Stimulated activated CD8-positive, alpha-beta memory T cell treated with anti-CD3 and anti-CD28 coated beads, Interleukin-4, amount 100 ng/mL, for 1 hour (primary cell): ENCODE measurements at places on chromosomes 3 and 15.

DNA sequence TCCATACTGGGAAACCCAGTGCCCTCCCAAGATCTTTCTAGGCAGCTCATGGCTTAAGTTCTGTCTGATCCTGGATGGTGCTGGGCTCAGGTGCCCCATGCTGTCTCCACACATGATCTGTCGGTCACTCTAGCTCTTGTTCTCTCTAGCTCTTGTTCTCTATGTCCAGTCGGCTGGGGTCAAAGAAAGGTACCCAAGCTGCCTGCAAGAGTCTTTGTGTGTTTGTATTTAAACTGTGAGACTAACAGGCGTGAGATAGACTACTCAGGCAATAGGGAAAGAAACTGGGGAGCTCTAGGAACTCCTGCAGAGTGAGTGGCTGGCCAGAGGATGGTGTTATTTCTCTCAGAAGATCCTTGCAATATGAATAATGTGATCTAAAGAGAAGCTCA lies 40.2 kb downstream of the GPR156 start:
- no peak for DNase-seq

- DNase-seq = no peak
Measured at GRCh38 chr3:194208709-194209108, 72.8 kb downstream of the HES1 start.

DNA sequence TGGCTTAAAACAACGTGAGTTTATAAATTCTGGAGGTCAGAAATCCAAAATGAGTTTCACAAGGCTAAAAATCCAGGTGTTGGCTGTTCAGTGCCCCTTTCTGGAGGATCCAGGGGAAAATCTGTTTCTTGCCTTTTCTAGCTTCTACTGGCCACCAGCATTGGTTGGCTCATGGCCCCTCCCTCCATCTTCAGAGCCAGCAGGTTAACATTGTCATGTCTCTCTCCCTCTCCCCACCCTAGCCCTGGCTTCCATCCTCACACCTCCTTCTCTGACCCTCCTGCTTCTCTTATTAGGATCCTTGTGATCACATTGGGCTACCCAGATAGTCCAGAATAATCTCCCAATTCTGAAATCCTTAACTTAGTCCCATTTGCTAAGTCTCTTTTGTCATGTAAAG lies 32.9 kb upstream of the MGLL start:
- no peak for DNase-seq

- DNase-seq = no peak
Measured at GRCh38 chr15:29799859-29800258, 22.4 kb downstream of the TJP1 start.

GRCh38 chr3:183214277-183214612 lies 38.8 kb upstream of the B3GNT5 start:
- no peak for DNase-seq

DNA sequence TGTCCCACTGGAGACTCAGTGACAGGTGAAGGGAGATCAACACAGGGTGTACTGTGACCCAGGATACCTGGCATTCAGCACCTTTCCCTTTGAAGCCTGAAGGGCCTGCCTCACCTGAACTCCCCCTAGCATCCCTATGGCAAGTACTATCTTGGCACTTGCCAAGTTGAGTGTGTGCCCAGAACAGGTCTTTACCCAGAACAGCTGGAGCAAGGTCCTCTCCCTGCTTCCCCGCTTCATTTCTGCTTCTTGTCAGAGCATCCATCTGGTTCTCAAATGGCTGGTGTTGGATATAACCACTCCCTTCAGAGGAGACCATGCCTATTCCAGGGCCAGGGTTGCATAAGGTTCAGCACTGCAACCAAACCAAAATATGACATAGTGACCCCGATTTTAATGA lies 73.0 kb downstream of the FAM43A start:
- no peak for DNase-seq

- peak; percentile 36 for DNase-seq
Measured at GRCh38 chr3:196528639-196529233, 13.6 kb upstream of the SMCO1 start.

GRCh38 chr3:171113716-171114115 lies 87.2 kb upstream of the SLC2A2 start:
- no peak for DNase-seq

- no peak for DNase-seq
Measured at GRCh38 chr15:48865370-48866079, 12.4 kb upstream of the EID1 start.

GRCh38 chr3:169836078-169836941 lies 23.6 kb upstream of the LRRC34 start:
- DNase-seq = no peak

GRCh38 chr3:11035757-11036505 lies 43.4 kb downstream of the SLC6A1 start:
- no peak for DNase-seq
